Esophagus muscularis mucosa (tissue), 4 donors: ENCODE measurements at places on chromosomes 7 and 10. TPM values are rescaled to one million over a fixed set of nuclear protein-coding genes. Genes with fewer than 3 reads are reported as not detected.
A peak's percentile ranks its signal among the peaks of the same experiment; 100 is the strongest.

GRCh38 chr7:140544388-140544826 is 65.1 kb upstream of the MKRN1 start:
- H3K36me3 ChIP-seq: peaks cover 39% of the 10 kb centered on the region
- peaks cover 39% of the 10 kb centered on the region for H3K4me1 ChIP-seq
- DNase-seq: no peak
- no peak overlapping the region for H3K4me3 ChIP-seq
- peak overlapping the region; percentile 94 for H3K27ac ChIP-seq

GRCh38 chr7:108335269-108335918 is 120.8 kb downstream of the NRCAM start:
- no peak overlapping the region for H3K27ac ChIP-seq
- no peaks in the 10 kb centered on the region for H3K27me3 ChIP-seq
- no peak overlapping the region for H3K4me3 ChIP-seq
- no peak for DNase-seq
- no peaks in the 10 kb centered on the region for H3K36me3 ChIP-seq

GRCh38 chr7:67392596-67393438 is 396.2 kb downstream of the TYW1 start:
- no peaks in the 10 kb centered on the region for H3K4me1 ChIP-seq
- DNase-seq: no peak
- no peak overlapping the region for H3K27ac ChIP-seq
- H3K27me3 ChIP-seq: no peaks in the 10 kb centered on the region

PLEKHS1 gene
- not detected for total RNA-seq

ASIC3 gene
- 1.5 TPM for total RNA-seq

PTF1A gene
- total RNA-seq: not detected

DNA sequence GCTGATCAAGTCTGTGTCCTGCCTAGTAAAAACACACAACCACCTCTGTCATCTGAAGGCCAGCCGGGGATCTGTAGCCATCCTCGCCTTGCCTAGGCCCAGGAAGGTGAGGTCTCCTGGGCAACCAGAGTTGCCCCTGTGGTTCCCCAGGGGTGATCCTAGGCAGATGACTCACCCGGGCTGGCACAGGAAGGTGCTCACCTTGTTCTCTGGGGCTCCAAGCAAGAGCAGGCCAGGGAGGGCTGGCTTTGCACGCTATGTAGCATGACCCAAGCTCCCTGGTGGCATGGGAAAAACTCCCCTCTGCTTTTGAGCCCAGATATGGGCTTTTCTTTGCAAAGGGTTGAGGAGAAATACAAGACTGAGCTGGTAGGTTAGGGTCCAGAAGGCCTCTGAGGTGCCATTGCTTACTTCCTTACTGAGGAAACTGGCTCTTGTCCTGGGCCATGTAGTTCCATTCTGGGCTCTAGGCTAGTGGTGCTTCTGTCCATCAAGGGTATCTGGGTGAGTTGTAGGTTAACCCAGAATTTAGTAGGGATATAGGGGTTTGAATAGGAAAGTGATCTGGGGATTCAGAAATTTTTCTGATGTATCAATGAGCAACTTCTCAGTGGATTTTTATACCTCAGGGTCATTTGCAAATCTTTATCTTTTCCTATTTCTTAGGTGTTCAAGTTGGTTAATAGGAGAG is 112.0 kb downstream of the NT5C2 start:
- no peak overlapping the region for H3K4me3 ChIP-seq
- H3K36me3 ChIP-seq: peaks cover 44% of the 10 kb centered on the region

DNA sequence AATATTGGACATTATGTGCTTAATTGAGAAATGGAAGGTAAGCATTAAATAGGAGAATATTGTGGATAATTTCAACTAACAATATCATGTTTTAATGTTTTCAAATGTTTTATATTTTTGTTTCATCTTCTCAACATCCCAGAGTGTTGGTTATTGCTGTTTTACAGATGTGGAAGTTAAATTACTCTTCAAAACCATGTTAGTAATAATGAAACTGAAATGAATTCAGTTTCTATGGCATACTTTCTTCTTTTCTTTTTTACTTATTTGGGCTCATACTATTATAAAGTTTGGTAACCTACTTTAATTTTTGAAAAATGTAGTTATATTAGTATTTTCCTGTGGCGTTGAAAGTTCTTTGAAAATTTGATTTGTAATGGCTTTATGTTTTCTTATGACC is 4.2 kb downstream of the GLRX3 start:
- no peak overlapping the region for H3K4me3 ChIP-seq
- no peak overlapping the region for H3K27ac ChIP-seq
- H3K4me1 ChIP-seq: peaks cover 77% of the 10 kb centered on the region

DNA sequence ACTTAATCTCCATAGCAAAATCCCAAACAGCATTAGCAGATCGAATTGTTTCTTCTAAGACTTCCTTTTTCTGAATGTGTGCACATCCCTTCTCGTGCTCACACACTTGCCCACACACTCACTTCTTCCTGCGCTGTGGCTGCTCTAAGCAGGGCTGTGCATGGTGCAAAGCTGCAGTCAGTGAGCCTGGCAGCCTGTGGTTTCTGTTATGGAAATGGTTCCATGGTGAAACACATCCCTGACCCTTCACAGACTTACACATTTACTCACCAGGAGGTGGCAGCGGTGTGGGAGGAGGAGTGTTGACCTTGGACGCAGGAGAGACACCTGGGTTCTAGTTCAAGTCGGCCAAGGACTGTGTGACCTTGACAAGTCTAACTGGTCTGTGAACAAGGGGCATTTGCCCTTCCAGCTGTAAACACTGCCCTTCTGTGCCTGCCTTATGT is 24.9 kb downstream of the MTURN start:
- H3K27me3 ChIP-seq: no peaks in the 10 kb centered on the region
- H3K27ac ChIP-seq: peak overlapping the region; percentile 32
- H3K4me3 ChIP-seq: no peak overlapping the region
- H3K36me3 ChIP-seq: peaks cover 52% of the 10 kb centered on the region
- peaks cover 19% of the 10 kb centered on the region for H3K4me1 ChIP-seq

PDE6C gene
- total RNA-seq: not detected

CDC14C gene
- not detected for total RNA-seq

DNA sequence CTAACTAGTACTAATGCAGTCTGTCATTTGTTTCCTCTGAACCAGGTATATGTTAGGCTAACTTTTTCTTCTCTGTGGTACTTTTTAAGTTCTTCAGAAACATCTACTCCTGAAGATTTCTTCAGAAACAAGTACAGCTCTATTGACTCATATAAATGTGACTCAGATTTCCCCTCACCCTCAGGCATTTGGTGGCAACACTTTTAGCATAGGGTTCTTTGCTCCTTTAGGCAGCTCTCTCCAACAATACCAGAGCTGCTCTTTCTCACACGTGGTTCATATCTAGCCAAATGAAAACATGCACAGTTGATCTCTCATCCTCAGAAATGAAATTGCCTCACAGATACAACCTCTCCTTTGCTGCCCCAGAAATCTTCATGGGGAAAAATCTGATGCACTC is 939.8 kb downstream of the SORCS1 start:
- H3K4me1 ChIP-seq: no peaks in the 10 kb centered on the region
- no peak for DNase-seq
- H3K36me3 ChIP-seq: no peaks in the 10 kb centered on the region
- H3K4me3 ChIP-seq: no peak overlapping the region

GRCh38 chr7:136359333-136359903 is 382.3 kb upstream of the MTPN start:
- no peaks in the 10 kb centered on the region for H3K27me3 ChIP-seq
- no peak for DNase-seq
- H3K27ac ChIP-seq: no peak overlapping the region
- no peaks in the 10 kb centered on the region for H3K4me1 ChIP-seq
- no peaks in the 10 kb centered on the region for H3K36me3 ChIP-seq
- H3K4me3 ChIP-seq: no peak overlapping the region

SCIN gene
- 0.32 TPM for total RNA-seq

HYAL4 gene
- not detected for total RNA-seq

DNA sequence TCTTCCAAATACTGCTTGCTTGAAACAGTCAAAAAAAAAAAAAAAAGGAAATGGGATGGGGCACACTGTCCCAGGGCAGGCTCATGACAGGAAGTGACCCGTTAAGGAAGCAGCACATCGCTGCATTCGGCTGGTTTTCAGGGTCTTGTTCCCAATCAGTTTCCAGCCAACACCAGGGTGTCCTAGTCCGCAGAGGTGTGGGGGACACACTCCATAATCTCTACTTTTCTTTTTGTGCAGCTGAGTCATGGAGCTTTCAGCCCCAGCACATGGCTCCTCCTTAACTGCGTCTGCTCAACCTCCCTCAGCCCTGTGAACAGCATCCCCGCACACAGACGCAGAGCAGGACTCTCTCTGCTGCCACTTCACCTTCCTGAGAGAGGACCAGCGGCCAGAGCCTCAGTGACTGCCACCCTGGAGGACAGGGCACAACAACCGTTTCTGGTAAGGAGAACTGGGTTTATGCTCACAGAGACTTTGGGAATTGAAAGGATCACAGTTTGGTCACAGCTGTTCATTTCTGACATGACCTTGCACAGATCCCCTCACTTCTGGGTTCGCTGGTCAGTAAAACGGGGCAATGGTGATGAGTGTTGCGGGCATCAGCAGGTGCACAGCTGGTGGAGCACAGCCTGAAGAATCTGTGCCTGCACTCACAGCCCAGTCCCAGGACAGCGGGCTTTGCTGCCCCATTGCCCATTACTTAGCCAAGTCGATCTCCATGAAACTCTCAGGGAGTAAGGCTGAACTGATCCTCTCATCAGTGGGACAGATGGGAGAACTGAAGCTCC is at the start of gene GIMAP5:
Gene GIMAP5, plus strand, starts transcription at position 154 of the 791 bp plus-strand sequence. CDS start 3,467 bp downstream, outside the sequence.
- no peak for DNase-seq
- H3K27me3 ChIP-seq: no peaks in the 10 kb centered on the region
- H3K4me1 ChIP-seq: peaks cover 8% of the 10 kb centered on the region
- H3K4me3 ChIP-seq: peak within 1 kb of the TSS; percentile 48
- H3K27ac ChIP-seq: peak within 1 kb of the TSS; percentile 72

GRCh38 chr7:149546331-149546730 is 48.7 kb upstream of the ZNF746 start:
- peaks cover 58% of the 10 kb centered on the region for H3K36me3 ChIP-seq
- no peak for DNase-seq
- no peaks in the 10 kb centered on the region for H3K4me1 ChIP-seq
- H3K27me3 ChIP-seq: no peaks in the 10 kb centered on the region

- H3K27ac ChIP-seq: no peak overlapping the region
- H3K36me3 ChIP-seq: no peaks in the 10 kb centered on the region
- H3K27me3 ChIP-seq: no peaks in the 10 kb centered on the region
- DNase-seq: no peak
Measured at GRCh38 chr10:43225787-43226153, 41.1 kb downstream of the RASGEF1A start.

HOXA5 gene
- 24.8 TPM for total RNA-seq

DNA sequence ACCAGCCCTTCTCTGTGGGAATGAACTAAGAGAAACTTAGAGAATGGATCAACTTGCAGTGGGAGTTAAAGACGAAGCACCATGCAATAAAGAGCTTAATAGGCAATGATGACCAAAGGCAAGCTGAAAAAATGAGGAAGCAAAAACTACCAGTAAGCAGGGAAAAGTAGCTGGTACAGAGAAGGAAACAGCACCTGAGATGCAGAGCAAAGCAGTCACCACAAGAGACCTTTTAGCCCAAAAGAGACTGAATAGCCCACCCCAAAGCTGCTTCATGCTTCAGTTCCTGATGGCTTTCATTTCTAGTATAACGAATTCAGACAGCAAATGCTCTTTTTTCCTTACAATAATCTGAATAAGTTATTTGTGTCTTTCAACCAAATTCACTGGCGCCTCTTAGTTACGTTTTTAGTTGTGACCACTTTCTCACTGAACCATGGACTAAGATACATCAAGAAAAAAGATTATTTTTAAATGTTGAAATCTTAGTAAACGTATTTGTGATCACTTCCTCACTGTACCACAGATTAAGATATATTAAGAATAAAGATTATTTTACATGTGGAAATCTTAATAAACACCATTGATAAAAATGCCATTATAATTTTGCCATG is 76.0 kb downstream of the USP6NL start:
- no peaks in the 10 kb centered on the region for H3K27me3 ChIP-seq
- no peak overlapping the region for H3K27ac ChIP-seq
- H3K4me3 ChIP-seq: no peak overlapping the region
- H3K36me3 ChIP-seq: no peaks in the 10 kb centered on the region
- no peaks in the 10 kb centered on the region for H3K4me1 ChIP-seq

GNGT1 gene
- not detected for total RNA-seq

DNA sequence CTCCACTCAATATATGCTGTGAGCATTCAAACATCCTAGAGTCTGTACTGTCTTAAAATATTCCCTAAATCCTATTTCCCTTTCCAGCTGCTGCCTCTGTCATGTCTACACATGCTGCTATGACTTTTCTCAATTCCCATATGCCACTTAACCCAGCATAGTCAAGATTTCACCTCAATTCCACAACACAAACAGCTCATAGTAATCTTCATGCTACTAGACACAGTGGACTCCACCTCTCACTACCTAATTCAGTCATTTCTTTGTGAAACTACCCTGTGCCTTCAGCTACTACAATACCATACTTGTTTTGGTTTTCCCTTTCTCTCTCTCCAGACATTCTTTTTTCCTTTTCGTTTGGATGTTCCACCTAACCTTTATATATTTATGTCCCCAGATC is 45.5 kb downstream of the GSAP start:
- no peak overlapping the region for H3K27ac ChIP-seq
- H3K4me3 ChIP-seq: no peak overlapping the region
- DNase-seq: peak; percentile 34
- no peaks in the 10 kb centered on the region for H3K4me1 ChIP-seq
